EL (cell line): ENCODE measurements at places on chromosomes 7 and 10.

GRCh38 chr10:68332259-68333057 is at the start of gene PBLD:
Gene PBLD, minus strand, starts transcription at chr10:68332928. Its CDS starts 26,084 bp downstream, at chr10:68306844.
- DNase-seq, result peak; percentile 79

- peak; percentile 6 for DNase-seq
These were observed 186.7 kb upstream of the PLXDC2 start for GRCh38 chr10:19629567-19629966.

DNA sequence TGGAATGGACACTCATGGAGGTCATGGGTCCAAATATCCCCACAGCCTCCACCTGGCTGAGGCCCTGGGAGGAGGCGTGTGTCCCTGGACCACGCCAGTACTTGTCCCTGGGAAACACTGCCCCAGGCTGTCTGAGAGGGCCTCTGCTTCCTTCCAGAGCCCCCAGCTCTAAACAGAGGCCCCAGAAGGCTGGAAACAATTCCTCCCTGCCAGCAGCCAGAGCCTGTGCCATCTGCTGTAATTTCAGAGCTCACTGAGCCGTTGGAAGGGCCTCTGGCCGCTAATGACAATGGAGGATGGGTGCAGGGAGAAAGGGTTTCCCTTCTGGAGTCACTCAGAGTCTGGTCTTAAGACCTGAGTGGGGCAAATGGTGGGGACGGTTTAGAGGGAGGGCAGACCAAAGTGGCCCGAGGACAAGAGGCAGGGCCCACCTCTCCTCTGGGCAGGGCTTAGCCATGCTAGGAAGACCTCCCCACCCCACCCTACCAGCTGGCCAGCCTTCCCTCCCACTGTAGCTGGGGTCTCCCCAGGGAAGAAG is 7.1 kb downstream of the CHAT start:
- no peak for DNase-seq

DNA sequence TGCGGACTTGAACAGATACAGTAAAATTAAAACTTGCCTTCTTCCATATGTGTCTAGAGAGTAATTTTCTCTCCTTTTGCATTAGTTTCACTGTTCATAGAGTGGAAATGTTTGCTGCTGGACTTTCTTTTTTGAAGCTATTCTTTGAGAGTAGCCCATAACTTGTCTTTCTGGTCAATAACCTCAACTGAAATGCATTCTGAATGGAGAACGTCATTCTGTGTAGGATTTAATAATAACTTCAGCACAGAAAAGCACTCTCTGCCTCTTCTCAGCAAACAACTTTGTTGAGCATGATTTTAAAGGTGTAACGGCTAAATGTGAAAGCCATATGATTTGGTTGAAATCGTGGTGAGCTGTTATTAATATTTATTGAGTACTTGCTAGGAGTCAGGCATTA is 111.8 kb downstream of the CUX1 start:
- no peak for DNase-seq

DNA sequence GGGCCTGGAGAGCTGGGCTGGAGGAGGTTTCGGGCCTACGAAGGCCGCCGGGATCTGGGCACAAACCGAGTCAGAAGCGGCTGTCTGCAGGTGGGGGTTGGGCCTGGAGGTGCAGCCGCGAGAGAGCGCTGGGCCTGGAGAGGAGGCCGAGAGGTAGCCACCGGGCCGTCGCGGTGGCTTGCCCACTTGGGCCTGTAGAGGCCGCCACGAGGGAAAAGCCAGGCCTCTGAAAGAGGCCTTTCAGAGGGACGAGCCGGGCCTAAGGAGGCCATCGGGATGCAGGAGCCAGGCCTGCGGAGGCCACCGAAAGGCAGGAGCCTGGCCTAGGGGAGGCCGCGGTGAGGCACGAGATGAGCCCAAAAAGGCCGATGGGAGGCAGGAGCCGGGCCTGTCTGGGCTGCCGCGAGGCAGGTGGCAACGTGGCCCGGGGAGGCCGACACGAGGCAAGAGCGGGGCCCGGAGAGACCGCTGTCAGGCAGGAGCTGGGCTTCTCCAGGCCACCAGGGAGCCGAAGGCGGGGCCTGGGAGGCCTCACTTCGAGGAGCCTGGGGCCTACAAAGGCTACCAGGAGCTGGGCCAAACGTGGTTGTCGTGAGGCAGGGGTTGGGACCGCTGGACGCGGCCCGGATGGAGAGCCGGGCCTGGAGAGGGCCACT is 25.6 kb downstream of the MDH2 start:
- DNase-seq, result no peak

DNA sequence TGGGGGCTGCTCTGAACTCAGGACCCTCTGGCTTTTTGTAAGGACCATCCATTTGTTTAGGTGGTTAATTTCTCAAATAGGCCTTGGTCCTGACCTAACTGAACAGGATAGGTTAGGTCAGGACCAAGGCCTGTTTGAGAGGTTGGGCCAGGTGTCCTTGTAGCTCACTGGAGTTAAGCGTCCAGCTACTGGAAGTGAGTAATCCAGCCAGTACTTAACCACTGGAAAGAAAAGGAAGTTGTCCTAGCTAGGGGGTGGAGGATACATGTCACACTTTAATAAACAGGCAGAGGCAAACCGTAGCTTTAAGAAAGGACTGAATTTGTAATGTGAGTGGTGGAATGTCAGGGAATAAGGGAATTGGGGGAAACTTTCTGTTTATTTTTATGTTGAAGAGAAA is 96.0 kb downstream of the GPR85 start:
- DNase-seq, result peak; percentile 65

GRCh38 chr7:12524794-12525386 is 45.6 kb upstream of the SCIN start:
- peak; percentile 50 for DNase-seq

- no peak for DNase-seq
These were observed 186.2 kb upstream of the PRKCQ start for GRCh38 chr10:6766131-6766801.

DNA sequence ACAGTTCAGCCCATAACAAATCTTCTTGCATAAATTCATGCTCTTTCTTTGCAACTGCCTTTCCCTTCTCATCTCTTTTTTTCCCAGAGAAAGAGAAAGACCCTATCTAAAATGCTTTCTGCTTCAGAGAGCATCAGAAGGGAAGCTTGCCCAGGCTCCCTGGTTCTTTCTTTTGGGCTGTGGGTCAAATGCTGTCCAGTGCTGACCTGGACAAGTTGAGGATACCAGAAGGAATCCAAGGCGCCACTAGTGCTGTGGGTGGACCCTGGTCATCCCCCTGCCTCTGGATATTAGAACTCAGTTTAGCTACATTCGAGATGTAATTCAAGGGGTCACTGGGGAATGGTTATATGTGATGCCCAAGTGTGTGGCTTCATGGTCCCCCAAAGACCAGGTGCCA is 411.6 kb downstream of the RPS24 start:
- no peak for DNase-seq

- no peak for DNase-seq
These were observed 45.2 kb downstream of the FGFBP3 start for GRCh38 chr10:91864099-91864498.

- DNase-seq, result no peak
These were observed 58.5 kb downstream of the RASGEF1A start for GRCh38 chr10:43208147-43209073.

DNA sequence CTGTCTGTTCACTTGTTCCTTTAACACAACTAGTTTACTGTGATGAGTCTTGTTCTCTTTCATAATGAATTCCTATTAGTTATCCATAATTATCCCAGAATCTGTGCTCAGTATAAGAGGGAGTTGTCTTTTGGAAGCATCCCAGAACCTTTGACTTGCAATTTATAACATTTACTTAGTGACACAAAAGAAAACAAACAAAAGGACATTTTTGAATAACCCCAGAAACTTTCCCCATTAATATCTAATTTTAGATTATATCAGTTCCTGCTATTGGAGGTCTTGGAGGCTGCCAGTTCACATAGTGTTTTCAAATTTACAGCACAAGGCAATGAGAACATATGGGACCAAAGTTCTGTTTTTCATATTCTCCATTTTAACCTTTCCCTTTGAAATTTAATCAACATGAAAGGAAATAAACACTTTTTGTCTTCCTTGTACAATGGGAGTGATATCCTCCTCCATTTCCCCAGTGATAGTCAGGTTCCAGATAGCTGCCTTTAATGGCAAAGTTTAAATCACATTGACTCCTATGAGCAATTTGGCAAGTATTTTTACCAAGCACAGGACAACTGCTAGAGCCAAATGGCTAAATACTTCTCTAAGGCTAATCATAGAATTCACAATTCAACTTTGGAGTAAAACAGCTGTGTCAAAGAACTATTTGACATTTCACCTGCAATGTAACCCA is 37.1 kb upstream of the GNAT3 start:
- no peak for DNase-seq

DNA sequence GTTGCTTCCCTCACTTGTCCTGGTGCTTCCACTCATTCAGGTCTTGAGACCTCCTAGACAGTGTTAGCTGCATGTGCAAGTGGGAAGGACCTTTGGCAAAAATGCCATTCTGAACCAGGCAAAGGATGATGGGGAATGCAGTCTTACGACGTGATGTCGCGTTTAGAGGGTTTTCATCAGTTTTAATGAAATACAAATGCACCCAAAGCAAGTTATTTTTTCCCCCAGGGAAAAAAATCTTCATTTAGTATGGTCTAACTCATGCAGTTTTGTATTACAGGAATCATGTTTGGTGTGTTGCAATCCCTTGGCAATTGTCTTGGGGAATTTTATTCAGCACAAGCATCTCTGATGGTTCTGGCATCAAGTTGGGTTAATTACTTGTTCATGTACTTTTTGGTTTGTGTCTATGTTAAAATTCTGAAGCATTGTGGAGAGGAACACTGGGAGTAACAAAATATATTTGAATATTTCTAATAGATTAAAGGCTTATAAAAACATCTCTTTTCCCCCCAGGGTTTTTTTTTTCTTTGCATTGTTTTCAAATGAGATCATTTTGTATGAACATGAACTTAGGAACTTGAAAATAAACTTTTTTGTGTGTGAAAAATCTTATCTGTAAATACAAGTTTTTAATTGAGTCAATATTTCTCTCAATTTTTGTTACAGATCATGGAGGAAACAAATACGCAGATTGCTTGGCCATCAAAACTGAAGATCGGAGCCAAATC is 188.9 kb downstream of the BICC1 start:
- DNase-seq, result peak; percentile 85

- DNase-seq, result no peak
These were observed 50.8 kb upstream of the ZNF680 start for GRCh38 chr7:64613653-64614052.

DNA sequence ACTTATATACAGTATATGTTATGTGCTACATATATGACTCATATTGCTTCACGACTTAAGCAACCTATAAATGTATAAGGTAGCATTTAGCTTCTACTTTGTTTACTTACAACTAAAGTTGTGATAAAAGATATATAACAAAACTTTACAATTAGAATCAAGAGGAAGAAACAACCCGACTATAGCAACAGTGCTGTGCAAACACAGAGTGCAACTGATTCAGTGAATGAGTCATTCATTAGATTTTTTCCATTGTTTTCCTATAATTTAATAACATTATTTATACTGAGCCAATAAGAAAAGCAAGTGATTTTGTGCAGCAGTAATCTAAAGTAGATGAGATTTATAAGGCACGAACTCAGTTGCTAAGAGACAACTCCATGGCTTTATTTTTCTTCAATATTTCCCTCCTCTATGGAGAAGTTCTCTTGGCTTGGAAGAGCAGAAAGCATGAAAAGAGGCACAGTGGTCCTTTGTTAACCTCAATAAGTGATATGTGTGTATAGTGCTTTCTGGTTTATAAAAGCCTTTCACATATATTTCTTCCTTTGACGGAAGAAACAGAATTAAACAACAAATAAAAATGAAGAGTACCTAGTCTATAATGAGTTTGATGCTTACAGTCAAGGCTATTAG is 19.8 kb downstream of the CEP41 start:
- DNase-seq, result no peak

- DNase-seq, result no peak
These were observed 58.9 kb downstream of the FAM53B start for GRCh38 chr10:124685261-124685660.

DNA sequence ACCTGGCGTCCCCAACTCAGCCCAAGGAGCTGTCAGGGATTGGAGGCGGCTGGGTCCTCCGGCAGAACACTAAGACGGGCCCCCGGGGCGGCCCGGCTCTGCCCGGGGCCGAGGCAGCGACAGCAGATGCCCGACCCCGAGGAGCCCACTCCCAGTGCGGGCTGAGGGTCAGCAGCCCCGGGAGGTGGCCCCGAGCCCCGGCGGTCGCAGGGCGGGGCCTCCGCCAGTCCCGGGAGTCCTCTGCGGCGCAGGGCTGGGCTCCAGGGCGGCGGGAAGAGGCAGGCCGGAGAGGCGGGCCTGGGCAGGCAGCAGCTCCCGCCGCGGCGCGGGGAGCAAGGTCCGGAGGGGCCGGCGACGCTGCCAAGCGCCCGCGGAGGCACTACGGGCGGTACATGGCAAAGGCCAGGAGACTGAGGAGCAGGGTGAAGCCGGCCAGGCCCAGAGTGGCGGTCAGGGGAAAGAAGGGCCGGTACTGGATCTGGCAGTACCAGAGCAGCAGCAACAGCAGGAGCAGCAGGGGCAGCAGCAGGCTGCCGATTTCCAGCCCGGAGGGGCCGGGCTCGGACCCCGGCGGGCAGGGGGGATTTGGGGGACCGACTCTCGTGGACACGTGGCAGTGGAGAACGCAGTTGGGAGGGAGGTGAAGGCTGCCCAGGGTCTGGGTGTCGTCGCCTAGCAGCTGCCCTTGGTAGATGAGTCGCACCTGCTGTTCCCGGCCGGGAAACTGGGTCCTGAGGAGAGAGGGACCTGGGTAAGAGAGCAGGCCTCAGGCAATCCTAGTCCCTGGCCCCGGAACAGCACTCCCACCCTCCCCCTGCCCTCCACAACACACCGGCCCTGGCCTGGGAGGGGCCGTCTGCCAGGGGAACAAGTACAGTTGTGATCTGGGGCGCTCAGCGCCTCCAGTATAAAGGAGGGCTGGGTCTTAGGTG is 827 bp upstream of the FASTK start:
- peak; percentile 55 for DNase-seq

GRCh38 chr10:130301021-130301892 is 165.1 kb downstream of the GLRX3 start:
- no peak for DNase-seq

- DNase-seq, result peak; percentile 56
These were observed 147.6 kb downstream of the GPR85 start for GRCh38 chr7:112938863-112939573.

- DNase-seq, result no peak
These were observed 17.3 kb upstream of the EVX1 start for GRCh38 chr7:27224983-27225934.

DNA sequence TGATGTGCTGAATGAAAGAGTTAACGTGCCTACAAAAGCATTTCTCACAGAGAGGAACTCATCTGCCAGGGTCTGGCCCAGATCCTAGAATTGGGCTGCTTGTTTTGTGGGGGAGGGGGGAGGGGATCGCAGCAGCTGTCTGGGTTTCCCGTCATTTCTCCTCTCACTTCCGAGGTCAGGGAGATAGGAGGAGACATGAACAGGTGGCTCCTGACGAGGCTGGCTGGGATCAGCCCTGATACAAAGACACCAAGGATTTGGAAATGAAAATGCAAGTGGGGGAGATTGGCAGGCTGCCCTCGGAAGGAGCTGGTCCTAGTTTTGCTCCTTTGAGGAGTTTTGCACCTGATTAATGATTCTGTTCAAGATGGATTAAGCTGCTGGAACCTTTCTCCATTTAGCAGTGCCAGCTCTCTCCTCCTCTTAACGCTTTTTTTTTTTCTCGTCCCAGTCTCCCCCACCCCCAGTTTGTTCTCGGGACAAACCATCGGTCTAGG is 86.8 kb upstream of the KMT2C start:
- no peak for DNase-seq
